ENCODE measurements at places on chromosomes 1 and 21. TPM values are rescaled to one million over a fixed set of nuclear protein-coding genes. Genes with fewer than 3 reads are reported as not detected.

Gene TMEM200B
- polyA plus RNA-seq: 13.4 TPM

Gene LRRC53
- polyA plus RNA-seq: not detected

Gene ELF3
- 60.0 TPM for polyA plus RNA-seq

Gene LYPLAL1
- 62.3 TPM for polyA plus RNA-seq

Gene ARHGEF10L
- polyA plus RNA-seq: 39.2 TPM
